Tibial nerve (tissue), 4 donors: ENCODE measurements at places on chromosomes 13 and 19.
A peak's percentile ranks its signal among the peaks of the same experiment; 100 is the strongest.

GRCh38 chr13:113164492-113164891 lies 6.0 kb downstream of the PROZ start:
- H3K27ac ChIP-seq: no peak overlapping the region
- peaks cover 38% of the 10 kb centered on the region for H3K27me3 ChIP-seq
- H3K4me3 ChIP-seq: no peak overlapping the region
- no peaks in the 10 kb centered on the region for H3K4me1 ChIP-seq
- peaks cover 20% of the 10 kb centered on the region for H3K36me3 ChIP-seq

DNA sequence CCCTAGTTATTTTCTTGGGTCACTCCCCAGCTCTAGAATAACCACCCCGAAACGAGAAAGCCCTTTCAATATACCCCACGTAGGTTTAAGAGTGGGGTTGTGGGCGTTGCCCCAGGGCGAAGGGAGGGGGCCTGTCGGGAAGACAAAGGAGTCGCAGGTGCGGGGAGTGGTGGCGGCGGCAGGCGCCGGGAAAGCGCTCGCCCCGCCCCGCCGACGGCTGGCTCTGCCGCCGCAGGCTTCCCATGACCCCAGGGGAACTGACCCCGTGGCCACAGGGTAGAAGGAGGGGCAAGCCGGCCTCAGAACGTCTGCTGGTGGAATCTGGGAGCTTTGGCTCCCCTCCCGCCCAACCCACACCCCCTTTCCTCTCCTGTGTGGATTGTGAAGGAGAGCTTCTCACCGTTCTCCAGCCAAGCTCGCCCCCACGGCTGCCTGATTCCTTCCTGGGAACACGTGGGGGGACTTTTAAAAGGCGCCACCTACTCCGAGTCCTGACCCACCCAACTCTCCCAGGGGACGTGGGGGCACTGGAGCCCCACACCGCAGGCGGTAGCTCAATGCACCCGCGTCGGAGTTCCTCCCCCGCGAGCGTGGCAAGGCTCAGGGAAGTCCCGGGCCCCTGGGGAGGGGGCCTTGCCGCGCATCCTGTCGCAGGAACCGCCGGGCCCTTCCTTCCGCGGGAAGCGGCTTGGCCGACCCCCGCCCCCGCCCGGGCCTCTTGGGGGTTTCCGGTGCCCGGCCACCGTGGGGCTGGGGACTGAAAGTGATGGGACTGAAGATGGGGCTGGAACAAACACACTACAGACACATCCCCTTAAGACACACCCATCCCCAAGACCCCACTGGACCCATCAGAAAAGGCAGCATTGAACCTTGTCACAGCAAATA lies 5.5 kb downstream of the IER2 start:
- peaks cover 54% of the 10 kb centered on the region for H3K4me1 ChIP-seq
- DNase-seq: peak; percentile 67
- H3K4me3 ChIP-seq: peak overlapping the region; percentile 85
- no peaks in the 10 kb centered on the region for H3K36me3 ChIP-seq
- H3K27ac ChIP-seq: peak overlapping the region; percentile 96

DNA sequence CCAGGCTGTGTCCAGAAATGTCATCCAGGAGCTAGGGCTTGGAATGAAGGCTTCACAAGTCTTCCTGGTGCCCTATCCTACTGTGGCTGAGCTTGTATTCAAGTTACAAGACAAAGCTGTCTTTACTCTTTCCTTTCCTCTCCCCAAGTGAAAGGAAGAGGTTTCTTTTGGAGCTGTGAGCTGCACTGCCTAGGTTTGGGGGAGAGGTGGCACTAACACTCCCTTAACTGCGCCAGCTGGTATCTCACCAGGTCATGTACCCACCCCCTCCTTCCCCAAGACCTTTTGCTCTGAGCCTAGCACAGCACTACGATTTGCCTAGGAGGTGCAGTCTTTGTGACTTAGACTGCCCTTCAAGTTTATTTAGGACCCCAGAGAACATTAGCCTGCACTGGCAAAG lies 2053.6 kb upstream of the PRR20A start:
- no peak for DNase-seq
- H3K36me3 ChIP-seq: no peaks in the 10 kb centered on the region
- H3K4me1 ChIP-seq: no peaks in the 10 kb centered on the region
- no peak overlapping the region for H3K4me3 ChIP-seq
- H3K27ac ChIP-seq: no peak overlapping the region

- H3K27me3 ChIP-seq: no peaks in the 10 kb centered on the region
- no peaks in the 10 kb centered on the region for H3K36me3 ChIP-seq
- no peak overlapping the region for H3K27ac ChIP-seq
- no peaks in the 10 kb centered on the region for H3K4me1 ChIP-seq
Measured at GRCh38 chr13:100473087-100473486, 115.5 kb downstream of the GGACT start.

DNA sequence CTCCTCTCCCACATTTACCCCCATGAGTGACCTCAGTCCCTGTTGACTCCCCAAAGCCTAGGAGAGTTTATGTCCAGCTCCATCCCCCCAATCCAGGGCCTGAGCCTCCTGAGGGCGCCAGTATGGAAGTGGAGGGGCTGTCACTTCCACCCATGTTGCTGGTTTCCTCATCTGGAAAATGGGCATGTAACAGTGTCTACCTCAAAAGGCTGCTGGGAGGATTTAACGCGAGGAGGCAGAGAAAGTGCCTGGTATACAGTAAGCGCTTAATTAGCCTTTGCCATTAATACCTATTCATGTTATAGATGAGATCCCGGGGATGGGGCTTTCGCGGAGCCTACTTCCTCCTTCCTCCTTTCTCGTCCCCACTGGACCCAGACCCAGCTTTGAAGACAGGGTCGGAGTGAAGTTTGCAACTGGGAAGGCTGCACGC lies 476 bp downstream of the TYK2 start:
- no peak for DNase-seq
- H3K36me3 ChIP-seq: no peaks in the 10 kb centered on the region
- H3K27ac ChIP-seq: peak overlapping the region; percentile 83
- no peaks in the 10 kb centered on the region for H3K4me1 ChIP-seq
- no peaks in the 10 kb centered on the region for H3K27me3 ChIP-seq

DNA sequence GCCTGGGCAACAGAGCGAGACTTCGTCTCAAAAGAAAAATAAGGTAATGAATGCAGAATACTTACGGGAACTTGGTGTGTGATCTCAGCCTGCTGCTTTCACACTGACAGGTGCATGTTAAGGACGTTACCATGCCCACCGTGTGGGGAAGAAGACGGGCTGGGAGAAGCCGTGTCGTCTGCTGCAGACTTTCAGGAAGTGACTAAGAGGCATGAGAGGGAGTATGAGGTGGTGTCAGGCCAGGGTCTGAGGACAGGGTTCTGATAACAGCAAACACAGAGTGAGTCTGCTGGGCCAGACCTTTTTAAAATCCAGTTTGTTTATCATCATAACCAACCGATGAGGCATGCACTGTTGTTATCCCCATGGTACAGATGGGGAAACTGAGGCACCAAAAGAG lies 13.6 kb upstream of the GALP start:
- no peak overlapping the region for H3K4me3 ChIP-seq
- no peaks in the 10 kb centered on the region for H3K27me3 ChIP-seq
- no peaks in the 10 kb centered on the region for H3K4me1 ChIP-seq

DNA sequence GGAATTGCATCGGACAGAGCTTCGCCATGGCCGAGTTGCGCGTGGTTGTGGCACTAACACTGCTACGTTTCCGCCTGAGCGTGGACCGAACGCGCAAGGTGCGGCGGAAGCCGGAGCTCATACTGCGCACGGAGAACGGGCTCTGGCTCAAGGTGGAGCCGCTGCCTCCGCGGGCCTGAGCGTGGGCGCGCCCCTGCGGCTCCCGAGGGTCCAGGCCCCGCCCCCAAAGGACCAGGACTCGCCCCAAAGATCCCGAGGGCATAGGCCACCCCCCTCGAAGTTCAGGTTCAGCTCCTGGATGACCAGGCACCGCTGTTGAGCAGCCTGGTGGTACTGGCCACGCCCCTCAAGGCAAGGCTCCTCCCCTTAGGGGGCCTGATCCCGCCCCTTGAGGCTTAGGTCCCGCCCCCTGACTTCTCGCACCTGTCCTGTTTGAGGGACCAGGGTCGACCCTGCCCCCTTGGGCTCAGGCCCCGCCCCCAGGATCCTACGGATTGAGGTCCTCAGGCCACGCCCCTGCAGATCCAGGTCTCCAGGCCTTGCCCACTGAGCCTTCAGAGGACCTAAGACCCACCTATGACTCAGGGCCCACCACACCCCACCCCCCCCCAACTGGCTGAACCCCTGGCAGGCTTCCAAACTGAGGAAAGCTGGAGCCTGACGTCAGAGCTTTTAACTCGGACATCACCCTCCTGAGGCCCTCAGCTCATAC lies 43.1 kb downstream of the CYP4F22 start:
- no peaks in the 10 kb centered on the region for H3K36me3 ChIP-seq
- H3K4me3 ChIP-seq: peak overlapping the region; percentile 38
- H3K27me3 ChIP-seq: no peaks in the 10 kb centered on the region
- H3K27ac ChIP-seq: no peak overlapping the region
- peaks cover 18% of the 10 kb centered on the region for H3K4me1 ChIP-seq
- no peak for DNase-seq

DNA sequence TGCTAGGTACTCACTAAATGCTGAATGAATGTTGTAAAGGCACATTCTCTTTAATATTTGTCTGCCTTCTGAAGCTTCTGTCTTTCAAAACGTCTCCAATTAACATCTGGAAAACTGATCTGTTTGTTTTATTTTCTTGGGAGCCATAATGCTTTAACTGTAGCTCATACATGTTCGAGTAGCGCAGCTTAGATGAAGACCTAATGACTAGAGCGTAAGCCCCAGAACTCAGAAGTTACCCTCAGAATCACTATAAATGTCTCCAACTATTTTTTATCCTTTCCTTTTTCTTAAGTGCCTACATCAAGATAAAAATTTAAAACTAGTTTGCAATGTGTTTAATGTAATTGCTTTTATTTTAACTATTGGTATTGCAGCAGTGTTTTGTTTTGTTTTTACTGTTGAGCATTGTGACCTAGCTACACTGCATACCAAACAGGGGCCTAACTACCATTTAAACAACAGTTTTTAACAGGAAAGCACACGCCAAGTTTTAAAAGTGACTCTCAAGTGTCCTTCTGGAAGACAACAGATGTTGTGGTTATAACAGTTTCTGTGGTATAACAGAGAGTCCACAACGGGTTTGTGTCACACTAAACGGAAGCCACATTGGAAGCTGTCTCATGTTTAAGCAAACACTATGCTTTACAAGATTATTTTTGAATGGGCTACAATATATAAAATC lies 42.0 kb downstream of the MRPL57 start:
- no peak overlapping the region for H3K27ac ChIP-seq
- no peaks in the 10 kb centered on the region for H3K36me3 ChIP-seq
- H3K4me1 ChIP-seq: no peaks in the 10 kb centered on the region
- no peak for DNase-seq
- H3K4me3 ChIP-seq: no peak overlapping the region
- no peaks in the 10 kb centered on the region for H3K27me3 ChIP-seq

DNA sequence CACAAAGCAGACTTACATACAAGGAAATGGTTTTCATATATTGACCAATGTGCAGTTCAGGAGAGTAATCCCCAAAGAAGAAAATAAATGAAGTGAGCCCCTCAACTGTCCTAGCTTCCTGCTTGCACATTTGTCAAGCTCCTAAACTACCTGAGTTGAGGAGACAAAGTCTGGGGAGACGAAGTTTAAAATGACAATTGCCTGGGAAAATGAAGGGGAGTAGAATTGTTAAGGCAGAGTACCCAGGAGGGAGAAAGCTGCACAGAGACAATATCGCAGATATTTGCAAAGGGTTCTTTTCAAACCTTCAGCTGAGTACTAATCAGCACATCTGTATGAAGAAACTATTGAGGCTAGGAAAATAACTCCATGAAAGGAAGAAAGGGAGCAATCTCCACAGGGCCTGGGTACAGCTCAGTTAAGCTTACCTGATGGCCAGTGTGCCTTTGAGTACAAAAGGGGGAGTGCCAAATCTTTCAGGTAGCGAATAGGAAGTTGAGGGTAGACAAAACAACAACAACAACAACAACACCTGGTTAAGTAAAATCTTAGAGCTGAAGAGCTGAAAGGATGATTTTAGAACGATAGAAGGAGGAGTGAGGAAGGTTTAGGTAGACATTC lies 1700.1 kb upstream of the PRR20A start:
- no peaks in the 10 kb centered on the region for H3K36me3 ChIP-seq
- H3K27me3 ChIP-seq: no peaks in the 10 kb centered on the region
- H3K4me1 ChIP-seq: no peaks in the 10 kb centered on the region
- H3K27ac ChIP-seq: no peak overlapping the region
- no peak overlapping the region for H3K4me3 ChIP-seq

GRCh38 chr13:84400706-84401105 lies 518.4 kb upstream of the SLITRK1 start:
- no peaks in the 10 kb centered on the region for H3K4me1 ChIP-seq
- no peaks in the 10 kb centered on the region for H3K36me3 ChIP-seq
- DNase-seq: no peak
- H3K27ac ChIP-seq: no peak overlapping the region

GRCh38 chr19:49361438-49362047 lies 673 bp downstream of the TEAD2 start:
- H3K27me3 ChIP-seq: no peaks in the 10 kb centered on the region
- no peaks in the 10 kb centered on the region for H3K36me3 ChIP-seq
- peak overlapping the region; percentile 93 for H3K27ac ChIP-seq
- peak; percentile 72 for DNase-seq
- peak overlapping the region; percentile 53 for H3K4me3 ChIP-seq

GRCh38 chr13:33287142-33287882 lies 1.8 kb upstream of the STARD13 start:
- no peaks in the 10 kb centered on the region for H3K36me3 ChIP-seq
- no peaks in the 10 kb centered on the region for H3K27me3 ChIP-seq
- DNase-seq: no peak
- H3K4me3 ChIP-seq: no peak overlapping the region

DNA sequence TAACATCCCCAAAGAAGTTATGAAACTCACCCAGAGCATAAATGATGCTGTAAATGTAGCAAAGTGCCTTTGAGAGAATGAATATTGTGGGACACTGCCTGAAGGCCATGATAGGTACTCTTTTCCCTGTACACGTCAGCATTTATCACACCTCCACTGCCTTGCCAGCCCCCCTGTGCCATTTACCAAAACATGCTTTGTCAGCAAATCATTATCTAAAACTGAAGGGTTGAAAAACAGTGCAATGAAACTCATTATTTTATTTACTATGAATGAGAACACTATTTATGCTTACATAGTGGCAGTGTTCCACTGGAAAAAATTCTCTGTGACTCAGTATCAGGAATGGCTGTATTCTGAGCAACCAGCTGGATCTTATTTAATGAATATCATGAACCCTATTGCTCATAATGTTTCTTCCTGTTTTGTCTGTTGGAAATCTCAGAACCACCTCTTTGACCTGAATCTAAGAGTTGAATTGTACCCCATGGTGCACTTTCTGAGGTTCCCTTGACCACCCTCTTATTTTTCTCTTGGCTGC lies 564.1 kb downstream of the DCT start:
- H3K27me3 ChIP-seq: no peaks in the 10 kb centered on the region
- H3K27ac ChIP-seq: no peak overlapping the region
- no peaks in the 10 kb centered on the region for H3K36me3 ChIP-seq
- no peak overlapping the region for H3K4me3 ChIP-seq
- H3K4me1 ChIP-seq: no peaks in the 10 kb centered on the region
